ENCODE measurements at places on chromosomes 2 and 18.
A peak's percentile ranks its signal among the peaks of the same experiment; 100 is the strongest.

- DNase-seq = no peak
These were observed 42.7 kb upstream of the PELI1 start for GRCh38 chr2:64186699-64187605.

DNA sequence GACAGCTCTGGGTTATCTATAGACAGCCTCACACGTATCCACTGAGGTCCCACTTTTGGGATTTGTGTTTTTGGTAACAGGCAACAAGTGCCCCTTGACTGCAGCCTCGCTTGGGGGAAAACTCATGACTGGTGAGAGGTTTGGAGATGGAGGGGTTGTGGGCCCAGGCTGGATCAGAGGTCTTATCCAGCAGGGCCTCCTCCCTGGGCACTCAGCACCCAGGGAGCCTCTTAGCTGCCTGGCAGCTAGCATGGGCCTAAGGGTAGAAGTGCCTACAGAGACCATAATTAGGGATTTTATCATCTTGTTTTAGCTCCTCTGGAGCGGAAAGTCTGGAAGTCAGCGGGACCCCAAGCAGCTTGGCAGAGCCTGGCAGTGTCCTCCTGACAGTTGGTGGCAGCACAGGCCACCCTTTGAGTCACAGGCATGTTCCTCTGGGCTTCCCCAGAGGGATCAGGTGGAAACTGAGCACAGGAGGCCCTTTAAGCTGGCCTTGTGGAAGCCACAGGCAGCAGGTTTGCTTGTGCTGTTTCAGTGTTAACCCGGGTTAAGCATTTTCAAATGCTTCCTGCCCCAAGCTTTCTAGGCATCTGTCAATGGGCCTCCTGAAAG is 143.1 kb downstream of the KCTD1 start:
- DNase-seq = no peak

DNA sequence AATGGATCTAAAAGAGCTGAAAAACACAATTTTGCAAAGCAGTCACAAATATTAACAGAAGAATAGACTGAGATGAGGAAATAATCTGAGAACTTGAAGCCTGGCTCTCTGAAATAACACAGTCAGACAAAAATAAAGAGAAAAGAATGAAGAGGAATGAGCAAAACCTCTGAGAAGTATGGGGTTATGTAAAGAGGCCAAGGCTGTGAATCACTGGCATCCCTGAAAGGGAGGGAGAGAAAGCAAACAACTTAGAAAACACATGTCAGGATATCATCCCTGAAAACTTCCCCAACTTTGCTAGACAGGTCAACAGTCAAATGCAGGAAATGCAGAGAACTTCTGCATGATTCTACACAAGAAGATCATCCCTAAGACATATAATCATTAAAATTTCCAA is 73.5 kb upstream of the LHCGR start:
- no peak for DNase-seq

DNA sequence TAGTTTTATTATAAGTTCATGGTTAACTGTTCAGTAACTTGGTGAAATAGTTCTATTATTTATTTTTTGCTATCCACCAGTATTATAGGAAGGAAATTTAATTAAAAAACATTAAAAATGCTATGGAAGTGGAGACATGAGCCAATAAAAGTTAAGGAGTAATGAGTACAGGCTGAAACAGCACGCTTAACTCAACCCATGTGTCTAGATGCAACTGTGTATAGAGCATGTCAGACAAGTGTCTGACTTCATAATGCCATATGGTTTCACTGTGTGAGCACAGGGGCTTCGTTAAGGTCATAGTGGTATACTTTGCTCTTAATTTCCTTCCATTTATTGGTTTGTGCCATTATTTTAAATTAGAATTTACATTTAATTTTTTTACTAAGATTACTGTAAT is 566.8 kb upstream of the NRP2 start:
- DNase-seq = no peak

DNA sequence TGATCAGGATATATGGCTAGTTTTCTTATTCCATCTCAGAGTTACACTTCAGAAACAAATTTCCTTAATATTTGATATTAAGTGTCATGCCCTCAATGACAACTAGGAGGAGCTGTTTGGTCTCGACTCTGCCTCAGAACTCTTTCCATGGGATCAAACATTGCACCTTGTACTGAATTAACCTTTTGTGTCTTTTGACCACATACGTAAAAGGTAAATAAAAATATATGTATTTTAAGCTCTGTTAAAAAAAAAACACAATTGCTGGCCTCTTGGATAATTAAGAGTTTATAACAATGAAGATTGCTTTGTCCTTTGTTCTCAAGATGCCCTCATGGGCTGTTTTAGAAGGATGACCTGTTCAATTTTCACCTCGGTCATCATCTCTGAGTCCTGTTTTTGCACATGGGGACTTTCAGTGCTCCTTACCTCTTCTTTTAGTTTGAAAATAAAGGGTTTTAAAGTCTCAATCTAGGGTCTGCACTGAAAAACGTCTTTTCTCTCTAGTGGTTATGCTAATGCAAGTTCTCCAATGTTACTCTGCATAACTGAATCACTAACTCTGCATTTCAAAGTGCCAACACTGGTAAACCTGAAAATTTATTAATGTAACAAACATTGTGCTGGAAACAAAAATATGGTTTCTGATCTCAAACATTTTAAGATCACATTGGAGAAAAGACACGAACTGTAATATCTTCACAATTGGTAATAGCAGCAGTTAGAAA is 18.8 kb upstream of the FN1 start:
- no peak for DNase-seq

GRCh38 chr2:242063850-242064249 is 194.3 kb downstream of the RTP5 start:
- no peak for DNase-seq

- no peak for DNase-seq
These were observed 55.5 kb upstream of the ZDBF2 start for GRCh38 chr2:206218796-206219499.

DNA sequence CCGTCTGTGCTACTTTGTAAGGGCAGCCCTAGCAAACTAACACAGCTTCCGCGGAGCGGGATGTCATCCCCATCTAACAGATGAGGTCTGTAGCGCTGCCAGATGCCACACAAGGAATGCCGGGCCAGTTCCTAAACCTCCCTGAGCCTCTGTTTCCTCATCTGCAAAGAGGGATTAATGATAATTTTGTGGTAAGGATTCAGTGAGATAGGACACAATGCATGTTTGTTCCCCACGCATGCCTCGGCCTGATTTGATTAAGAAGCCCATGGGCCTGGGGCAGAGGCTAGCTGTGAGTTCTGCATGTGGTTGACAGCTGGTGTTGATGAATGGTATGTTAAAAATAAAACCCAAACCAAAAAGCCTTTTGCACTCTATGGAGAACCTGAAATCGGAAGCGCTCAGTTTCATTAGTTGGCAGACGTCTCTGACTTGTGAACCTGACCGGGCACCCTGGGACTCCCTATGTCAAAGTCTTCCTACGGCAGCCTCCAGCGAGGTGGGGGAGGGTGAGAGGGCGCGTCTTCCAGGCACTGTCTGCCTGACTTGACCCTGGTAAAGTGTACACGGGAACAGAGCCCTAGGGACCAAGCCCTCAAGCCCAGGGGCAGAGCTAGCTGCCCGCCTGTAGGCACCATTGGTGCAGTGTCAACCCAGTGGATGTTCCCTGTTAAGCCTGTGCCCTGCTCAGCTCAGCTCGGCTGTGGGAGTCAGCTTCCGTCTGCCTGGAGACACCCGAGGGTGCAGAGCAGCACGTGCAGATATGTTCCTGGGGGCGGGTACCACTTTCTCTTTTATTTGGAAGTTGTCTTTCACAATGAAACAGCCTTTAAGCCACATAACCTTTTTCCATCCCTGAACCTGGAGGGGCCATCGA is 14.8 kb upstream of the INHBB start:
- DNase-seq = no peak

- peak; percentile 21 for DNase-seq
These were observed 1.1 kb upstream of the PGAP1 start for GRCh38 chr2:196927376-196928225.

- DNase-seq = no peak
These were observed 2.1 kb downstream of the NABP1 start for GRCh38 chr2:191679818-191680600.

GRCh38 chr2:215503381-215503780 is 67.5 kb upstream of the FN1 start:
- no peak for DNase-seq

DNA sequence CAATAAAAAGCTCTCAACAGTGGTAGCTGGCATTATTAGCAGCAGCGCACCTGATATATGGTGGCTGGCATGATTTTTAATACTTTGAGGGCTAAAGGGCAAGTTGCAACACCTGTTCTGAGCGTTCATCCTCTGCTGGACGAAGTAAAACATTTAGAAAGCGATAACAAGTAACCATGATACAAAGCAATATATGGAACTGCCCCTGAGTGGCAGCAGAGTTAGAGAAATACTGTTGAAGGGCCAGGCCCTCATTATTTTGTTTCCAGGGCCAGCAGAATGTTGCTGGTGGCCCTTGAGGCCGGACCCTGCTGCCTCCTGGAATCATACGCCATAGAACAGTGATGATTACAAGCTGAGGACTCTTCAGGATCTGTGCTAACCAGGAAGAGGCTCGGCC is 47.8 kb downstream of the ARHGEF4 start:
- DNase-seq = no peak

- no peak for DNase-seq
These were observed 19.5 kb downstream of the BOLA3 start for GRCh38 chr2:74128206-74128605.
